ENCODE measurements at places on chromosomes 5 and 9.

- H3K36me3 ChIP-seq = no peaks in the 10 kb centered on the region
- no peaks in the 10 kb centered on the region for H3K4me1 ChIP-seq
- H3K27me3 ChIP-seq = no peaks in the 10 kb centered on the region
- no peak for DNase-seq
Measured at GRCh38 chr9:31275419-31275818, 1109.0 kb upstream of the ACO1 start.

GRCh38 chr5:77208507-77209163 is 1.8 kb upstream of the PDE8B start:
- no peaks in the 10 kb centered on the region for H3K27me3 ChIP-seq
- H3K4me3 ChIP-seq = no peak overlapping the region
- H3K4me1 ChIP-seq = no peaks in the 10 kb centered on the region
- no peaks in the 10 kb centered on the region for H3K36me3 ChIP-seq

DNA sequence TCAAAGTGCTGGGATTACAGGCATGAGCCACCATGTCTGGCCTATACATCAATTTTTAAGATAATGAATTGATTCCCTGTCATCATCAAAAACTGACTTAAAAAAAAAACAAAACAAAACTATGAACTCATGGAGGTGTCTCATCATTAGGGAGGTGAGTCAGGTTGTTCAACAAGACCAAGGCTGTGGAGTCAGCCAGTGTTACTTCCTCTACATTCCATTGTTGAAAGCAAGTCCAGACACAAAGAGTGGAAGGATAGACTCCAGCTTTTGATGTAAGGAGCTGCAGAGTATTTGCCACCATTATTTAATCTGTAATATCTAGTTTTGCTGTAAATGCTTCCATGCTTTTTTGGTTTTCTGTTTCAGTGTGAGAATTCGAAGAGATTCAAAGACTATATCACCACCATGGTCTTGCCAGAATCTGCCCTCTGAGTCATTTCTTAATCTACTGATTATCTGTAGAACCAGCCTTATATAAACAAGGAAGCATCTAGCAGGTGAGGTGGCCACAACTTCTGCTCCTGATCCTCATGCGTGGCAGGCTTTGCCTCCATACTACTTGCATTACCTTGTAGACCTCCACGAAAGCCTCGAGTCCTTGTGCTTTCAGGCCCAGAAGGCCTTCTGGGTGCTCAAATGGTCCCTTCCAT is 156.1 kb downstream of the FGF1 start:
- no peak for DNase-seq
- no peaks in the 10 kb centered on the region for H3K36me3 ChIP-seq
- H3K4me3 ChIP-seq = no peak overlapping the region
- H3K27ac ChIP-seq = no peak overlapping the region

- peaks cover 13% of the 10 kb centered on the region for H3K4me1 ChIP-seq
- H3K27me3 ChIP-seq = no peaks in the 10 kb centered on the region
- H3K36me3 ChIP-seq = no peaks in the 10 kb centered on the region
- peak overlapping the region; percentile 77 for H3K27ac ChIP-seq
- DNase-seq = no peak
- peak overlapping the region; percentile 71 for H3K4me3 ChIP-seq
Measured at GRCh38 chr5:151222054-151222789, 1.7 kb downstream of the CCDC69 start.

DNA sequence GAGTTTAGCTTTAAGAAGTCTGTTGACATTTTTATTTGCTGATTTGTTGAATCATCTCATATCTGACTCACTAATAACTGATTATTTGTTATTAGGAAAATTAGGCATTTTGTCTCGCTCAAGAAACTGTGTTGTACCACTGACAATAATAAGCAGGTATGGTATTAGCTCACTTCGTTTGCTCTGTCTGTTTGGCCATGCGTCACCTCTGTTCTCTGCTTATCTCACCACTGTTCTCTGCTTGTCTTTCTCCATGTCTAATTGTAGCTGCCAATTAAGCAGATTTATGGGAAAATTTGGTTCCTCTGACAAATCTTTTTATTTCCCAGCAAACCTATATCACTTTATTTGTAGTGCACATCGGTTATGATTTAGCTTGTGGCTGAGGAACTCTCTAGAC is 138.9 kb downstream of the WDR41 start:
- DNase-seq = no peak
- H3K4me3 ChIP-seq = no peak overlapping the region
- no peak overlapping the region for H3K27ac ChIP-seq
- no peaks in the 10 kb centered on the region for H3K27me3 ChIP-seq

DNA sequence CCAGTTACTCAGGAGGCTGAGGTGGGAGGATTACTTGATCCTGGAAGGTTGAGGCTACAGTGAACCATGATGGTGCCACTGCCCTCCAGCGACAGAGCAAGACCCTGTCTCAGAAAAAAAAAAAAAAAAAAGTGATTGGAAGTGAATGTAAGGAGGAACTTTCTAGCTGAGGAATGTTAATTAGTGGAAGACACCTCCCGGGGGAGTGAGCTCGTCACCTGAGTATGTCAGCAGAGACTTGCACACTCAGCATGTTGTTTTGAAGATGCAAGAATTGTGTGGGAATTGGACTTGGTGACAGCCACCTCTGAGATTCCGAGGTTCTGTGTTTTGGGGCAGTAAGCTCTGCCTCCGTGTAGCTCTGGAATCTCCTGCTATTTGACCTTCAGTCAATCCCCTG is 3.6 kb downstream of the SYNPO start:
- peak overlapping the region; percentile 96 for H3K27ac ChIP-seq
- H3K36me3 ChIP-seq = peaks cover 11% of the 10 kb centered on the region
- no peak overlapping the region for H3K4me3 ChIP-seq
- H3K27me3 ChIP-seq = no peaks in the 10 kb centered on the region

GRCh38 chr9:135790850-135791249 is 88.9 kb downstream of the KCNT1 start:
- H3K27me3 ChIP-seq = no peaks in the 10 kb centered on the region
- H3K36me3 ChIP-seq = no peaks in the 10 kb centered on the region
- H3K4me1 ChIP-seq = no peaks in the 10 kb centered on the region
- DNase-seq = no peak
